ENCODE measurements at places on chromosomes 7 and 10.

DNA sequence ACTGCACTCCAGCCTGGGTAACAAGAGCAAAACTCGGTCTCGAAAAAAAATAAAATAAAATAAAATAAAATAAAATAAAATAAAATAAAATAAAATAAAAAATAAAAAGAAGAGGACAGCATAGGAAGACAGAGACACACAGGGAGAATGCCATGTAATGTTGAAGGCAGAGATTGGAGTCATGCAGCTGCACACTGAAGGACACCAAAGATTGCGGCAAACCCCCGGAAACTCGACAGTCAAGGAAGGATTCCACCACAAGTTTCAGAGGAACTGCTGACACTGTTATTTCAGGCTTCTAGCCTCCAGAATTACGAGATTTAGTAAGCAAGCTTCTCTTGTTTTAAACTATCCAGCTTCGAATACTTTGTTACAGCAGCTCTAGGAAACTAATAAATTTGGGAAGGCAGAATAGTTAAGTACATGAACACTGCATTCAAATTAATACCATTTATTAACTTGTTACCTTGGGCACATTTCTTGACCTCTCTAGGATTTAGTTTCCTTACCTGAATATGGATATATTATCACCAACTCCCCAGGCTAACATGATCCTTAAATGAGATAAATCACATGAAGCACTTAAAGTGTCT is 9.5 kb downstream of the CPED1 start:
- no peak for DNase-seq

- no peak for DNase-seq
These were observed 41.3 kb downstream of the AMZ1 start for GRCh38 chr7:2729031-2729892.

DNA sequence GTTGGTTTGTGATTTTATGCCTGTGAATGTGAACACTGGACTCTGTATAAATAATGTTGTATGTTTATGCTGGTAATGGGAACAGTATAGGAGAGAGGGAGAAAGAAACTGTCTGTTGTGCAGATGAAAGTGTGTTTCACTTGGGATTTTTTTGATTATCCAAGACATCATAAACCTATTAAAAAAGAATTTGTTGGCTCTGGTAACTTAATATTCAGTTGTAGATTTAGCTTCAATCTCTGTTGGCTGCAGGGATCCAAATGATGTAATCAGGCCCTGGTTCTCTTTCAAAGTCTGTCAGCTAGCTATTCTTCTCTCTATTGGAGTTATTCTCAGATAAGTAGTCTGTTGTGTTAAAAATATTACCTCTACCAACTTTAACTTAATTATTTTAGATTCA is 168.8 kb upstream of the RHOBTB1 start:
- no peak for DNase-seq

DNA sequence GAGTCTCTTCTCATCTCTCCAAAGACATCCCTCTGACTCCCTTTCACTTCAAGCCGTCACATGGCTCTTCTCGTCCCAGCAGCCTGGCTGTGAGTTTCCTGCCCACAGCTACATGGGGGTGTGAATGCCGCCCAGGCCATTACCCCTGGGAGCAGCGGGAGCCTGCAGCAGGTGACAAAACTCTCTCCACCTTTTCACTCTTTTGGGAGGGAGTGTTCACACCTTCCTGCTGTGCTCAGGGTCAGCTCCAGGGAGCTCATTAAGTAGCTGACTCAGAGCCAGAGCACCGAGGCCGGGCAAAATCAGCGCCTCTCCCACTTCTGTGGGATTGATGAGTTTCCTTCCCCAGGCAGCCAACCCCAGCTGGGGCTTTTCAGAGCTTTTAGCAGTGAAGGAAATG is 271.3 kb downstream of the TYW1 start:
- DNase-seq = no peak

- no peak for DNase-seq
These were observed 43.4 kb downstream of the GRK5 start for GRCh38 chr10:119250641-119251314.

DNA sequence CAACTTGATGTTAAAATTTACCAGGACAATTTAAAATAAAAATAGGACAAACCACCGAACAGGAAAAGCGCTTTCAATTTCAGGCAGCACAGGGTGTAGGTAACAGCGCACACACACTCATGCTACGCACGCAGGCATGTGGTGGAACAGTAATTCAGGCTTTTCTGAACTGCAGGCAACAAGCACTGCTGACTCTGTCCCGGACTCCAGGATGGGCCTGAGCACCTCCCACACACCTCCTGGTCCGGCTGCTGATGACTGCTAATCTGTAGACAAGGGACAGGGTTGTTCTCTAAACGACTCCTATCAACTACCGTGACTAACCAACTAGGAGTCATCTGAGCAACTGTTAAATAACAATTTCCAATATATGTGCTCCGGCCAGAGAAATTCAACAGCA is 192.6 kb upstream of the FRMD4A start:
- no peak for DNase-seq

DNA sequence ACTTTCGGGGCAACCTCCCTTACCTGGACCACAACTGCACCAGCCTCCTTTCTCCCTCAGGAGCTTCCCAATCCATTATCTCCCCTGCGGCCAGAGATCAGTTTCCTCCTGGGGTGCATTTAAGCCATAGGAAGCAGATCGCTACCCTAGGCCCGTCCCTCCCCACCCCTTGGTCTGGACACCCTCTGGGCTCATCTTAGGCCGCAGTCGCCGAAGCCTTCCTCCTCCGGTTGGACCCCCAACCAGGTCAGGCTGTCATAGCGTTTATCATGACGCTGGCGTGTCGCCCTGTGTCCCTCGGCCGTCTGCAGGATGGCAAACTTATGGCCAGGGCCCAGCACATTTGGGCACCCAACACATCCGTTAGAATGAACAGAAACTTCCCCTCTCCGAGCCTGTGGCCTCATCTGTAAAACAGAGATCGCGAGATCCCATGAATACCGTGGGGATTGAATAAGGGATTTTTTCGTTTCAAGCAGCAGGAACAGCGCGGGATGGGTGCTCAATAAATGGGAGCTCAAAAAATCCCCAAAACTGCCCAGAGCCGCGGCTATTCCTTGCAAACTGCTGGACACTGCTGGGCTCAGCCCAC is 669 bp upstream of the AP5Z1 start:
- DNase-seq = no peak

DNA sequence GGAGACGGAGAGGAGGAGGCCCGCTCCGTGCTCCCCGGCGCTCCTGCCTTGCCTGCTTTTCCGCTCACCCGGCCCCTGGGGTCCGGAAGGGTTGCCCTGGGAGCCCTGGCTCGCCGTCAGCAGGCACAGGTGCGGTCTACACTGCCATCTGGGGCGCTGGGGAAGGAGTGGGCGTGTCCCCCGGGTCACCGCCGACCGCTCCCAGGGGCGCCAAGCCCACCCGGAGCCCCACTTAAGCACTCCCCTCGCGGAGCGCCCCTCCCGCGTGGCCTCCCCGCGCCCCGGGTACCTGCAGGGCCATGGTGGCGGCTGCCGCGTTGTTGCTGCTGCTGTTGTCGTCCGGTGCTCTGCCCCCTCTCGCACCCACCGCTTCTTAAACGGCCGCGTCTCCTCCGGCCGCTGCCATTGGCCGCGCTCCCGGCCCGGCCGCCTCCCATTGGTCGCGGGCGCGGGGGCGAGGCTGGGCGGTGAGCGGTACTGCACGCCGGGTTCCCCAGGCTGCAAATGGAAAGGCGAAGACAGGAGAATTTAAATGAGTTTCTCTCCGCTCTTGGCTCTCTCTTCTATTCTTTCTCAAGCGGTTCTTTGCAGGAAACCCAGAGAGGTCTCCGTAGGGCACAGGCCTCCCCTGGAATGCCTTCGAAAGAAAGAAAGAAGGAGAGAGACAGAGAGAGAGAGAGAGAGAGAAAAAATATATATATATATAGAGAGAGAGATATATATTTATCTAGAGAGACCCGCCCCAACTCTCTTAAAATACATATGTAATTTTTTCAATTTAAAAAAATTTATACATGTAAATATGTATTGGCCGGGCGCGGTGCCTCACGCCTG is at the start of gene ACBD7:
Gene ACBD7 (minus strand): TSS at position 349 of the 834 bp plus-strand sequence. CDS start 48 bp downstream, at position 301.
- DNase-seq = peak; percentile 49

DNA sequence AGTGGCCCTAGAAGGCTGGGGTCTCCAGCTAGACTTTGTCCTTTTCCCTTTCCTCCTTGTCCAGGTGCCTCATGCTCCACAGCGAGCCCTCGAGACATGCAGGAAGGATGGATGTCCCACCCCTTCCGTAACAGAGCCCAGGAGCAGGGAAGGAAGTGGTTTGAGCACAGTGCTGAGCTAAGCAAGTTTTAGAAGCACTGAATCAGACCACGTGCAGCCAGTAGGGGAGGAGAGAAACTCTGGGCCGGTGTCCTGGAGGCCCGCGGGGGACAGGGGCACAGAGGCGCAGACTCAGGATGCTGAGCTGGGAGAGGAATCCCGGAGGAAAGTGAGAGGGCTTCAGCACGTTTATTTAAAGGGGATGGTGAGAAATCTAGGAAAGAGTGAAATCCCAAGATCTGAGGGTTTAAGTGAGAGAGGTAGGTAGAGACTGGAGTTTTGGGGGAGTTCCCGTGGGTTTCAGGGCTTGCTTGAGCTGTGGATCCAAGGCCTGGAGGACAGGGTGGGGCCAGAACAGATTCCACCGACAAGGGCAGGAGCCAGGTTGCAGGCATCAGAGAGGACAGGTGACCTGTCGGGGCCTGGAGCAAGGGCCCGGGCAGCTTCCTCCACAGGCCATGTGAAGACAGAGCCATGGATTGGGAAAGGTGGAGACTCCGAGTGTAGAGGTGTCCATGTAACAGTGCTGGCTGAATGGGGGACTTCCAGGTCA is 4.4 kb upstream of the IRF5 start:
- DNase-seq = no peak

DNA sequence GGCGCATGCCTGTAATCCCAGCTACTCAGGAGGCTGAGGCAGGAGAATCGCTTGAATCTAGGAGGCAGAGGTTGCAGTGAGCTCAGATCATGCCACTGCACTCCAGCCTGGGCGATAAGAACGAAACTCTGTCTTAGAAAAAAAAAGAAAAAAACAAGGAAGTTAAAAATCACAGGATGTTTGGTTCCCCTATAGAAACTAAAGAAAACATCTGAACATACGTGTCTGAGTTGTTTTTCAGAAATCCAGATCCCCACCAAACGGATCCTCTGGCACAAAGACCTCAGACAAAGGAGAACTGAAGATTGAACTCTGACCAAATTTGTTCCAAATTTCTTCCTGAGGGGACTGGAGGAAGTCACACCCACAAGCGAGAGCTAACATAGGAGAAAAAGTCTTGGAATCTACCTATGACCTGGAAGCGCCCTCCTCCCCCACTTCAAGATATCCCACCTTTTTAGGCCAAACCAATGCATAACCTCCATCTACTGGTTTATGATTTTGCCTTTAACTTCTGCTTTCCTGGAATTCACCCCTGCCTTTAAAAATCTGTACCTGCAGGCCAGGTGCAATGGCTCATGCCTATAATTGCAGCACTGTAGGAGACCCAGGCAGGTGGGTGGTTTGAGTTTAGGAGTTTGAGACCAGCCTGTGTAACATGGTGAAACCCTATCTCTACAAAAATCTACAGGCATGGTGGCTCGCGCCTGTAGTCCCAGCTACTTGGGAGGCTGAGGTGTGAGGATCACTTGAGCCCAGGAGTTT is 19.7 kb upstream of the SIRT1 start:
- DNase-seq = no peak

DNA sequence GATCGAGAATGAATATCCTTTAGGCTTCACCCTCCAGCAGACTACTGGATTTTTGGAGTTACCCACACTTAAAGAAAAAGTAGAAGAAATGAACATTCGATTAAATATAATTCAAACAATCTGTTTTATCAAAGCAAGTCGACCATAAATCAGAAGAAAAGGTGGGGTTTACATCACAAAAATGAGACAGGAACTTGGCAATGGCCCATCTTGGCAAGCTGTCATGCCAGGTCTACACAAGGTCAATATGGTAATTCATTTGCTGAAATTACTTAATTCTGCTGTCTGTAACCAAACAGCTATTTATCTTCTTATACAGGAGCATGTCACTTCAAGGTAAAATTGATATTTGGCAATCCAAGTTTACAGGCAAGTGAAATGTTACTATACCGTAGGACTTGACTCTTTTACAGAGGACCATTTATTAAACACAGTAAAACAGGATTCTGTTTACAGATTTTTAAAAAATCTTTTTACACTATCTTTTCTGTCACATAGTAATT is 640.6 kb upstream of the NRP1 start:
- DNase-seq = no peak

DNA sequence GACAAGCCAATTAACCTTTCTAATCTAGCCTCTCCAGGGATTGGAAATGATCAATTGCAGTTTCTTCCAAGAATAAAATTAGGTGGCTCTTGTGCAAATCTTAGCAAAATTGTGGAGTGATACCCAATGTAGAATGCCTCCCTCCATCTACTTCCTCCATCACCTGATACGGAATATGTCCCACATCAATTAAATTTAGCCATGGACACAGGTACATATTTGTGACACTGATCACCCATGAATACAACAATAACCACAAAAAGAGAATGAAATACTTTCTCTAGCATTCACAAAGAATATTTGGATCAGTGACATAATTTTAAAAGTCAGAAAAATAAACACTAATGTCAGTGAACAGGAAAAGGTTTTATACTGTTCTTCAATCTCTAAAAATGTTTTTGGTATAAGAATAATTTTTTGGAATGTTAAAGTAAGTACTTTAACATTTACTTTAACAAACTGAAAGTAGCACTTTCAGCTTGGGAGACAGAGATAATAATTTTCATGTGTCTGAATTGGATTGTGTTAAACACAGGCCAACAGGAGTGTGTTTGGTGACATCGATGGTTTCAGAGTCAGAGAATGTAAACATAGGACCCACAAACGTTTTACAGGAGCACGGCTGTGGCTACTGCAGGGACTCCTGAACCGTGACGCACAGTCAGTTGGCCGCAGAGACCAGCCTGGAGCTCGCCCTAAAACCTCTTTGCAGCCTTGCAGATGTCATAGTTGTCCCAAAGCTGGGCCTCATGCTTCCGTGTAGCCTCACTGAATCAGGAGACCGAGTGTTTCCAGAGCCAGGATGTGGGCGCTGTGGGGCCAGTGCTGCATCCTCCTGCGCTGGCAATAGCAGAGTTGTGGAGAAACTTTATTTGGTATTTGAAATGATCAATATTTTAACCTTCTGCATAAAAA is 7.2 kb downstream of the RBM20 start:
- DNase-seq = no peak

DNA sequence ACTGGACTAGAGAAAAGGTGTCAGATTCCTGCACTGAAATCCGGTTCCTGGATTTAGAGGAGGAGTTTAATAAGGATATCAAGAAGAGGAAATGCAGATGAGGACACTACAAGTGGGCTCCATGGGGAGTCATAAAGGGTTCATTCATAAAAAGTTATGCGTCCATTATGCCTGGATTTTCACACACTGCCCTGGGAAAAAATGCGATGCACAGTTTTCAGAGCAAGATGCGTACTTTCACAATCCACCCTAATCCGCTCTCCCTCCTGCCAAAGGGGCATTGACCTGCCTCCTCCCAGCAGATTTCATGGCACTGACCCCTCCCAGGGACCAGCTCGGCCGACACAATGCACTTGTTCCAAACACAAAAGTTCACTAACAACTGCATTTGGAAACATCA is 42.2 kb upstream of the OPALIN start:
- no peak for DNase-seq

Data from hematopoietic multipotent progenitor cell treated with erythropoietin and hydrocortisone succinate and interleukin-3 and kit ligand, for 17 days (in vitro differentiated cells).